ENCODE measurements at places on chromosomes 1 and 21.

- DNase-seq = peak; percentile 61
Measured at GRCh38 chr21:17513214-17514123, 626 bp downstream of the CXADR start.

- DNase-seq = peak; percentile 33
Measured at GRCh38 chr1:244653439-244654107, 647 bp downstream of the DESI2 start.

GRCh38 chr1:245154429-245155271, at the start of gene KIF26B:
TSS of gene KIF26B (plus strand) at chr1:245154985. CDS start at chr1:245155425, 440 bp downstream.
- peak; percentile 78 for DNase-seq

DNA sequence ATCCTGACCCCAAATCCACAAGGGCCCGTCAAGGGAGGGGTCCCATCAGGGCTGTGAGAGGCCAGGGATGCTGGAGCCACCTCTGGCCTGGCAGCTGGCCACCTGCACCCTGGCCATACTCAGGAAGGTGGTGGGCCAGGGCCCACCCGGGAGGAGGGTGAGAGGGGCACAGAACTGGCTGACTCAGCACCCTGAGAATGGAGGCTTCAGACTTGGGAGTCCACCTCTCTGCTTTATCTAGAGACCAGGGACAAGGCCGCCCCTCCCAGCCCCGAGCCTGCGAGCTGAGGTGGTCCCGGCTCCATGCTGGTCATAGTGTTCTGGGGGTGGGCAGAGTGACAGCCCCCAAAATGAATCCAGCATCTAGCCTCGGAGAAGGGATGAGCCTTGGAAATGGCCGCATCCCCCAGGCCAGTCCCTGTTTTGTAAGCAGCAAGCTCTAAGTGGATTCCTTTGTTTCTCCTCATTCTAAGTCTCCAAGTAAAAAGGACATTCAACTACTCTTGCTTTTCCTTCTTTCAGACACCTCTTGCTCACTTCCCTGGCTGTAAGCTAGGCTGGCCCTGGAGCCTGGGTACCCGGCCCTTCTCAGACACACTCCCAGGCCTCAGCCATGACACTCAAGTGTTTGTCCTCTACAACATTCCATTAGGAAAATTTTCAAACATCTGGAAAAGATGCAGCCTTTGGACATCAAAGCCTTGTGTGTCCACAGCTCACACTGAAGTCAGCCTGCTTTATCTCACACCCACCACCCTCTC, 12.3 kb downstream of the WNT3A start:
- DNase-seq = no peak

DNA sequence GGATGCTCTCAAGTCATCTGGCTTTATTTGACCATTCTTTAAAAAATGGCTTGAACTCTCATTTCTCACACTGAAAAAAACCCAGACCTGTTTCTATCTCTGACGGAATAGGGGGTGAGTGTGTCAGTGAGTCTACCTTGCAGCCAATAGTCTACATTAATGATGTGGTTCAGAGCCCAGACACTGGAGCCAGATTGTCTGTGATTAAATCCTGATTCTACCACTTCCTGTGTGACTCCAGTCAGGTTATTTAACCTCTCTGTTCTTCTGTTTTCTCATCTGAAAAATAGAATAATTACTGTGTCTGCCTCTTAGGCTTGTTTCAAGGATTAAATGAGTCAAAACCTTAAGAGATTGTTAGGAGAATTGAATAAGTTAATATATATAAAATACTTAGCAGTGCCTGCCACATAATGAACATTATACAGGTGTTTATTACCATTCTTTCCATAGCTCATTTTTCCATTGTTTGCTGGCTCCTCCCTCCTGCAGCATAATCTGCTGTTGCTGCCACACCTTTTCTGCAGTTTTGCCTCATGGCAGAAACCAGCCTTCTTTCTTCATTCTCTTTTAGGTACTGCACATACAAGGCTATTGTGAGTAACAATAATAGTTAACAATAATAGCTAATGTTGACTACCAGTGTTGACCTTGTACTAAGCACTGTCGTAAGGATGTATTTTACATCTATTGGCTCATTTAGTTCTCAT, 157.6 kb upstream of the IVNS1ABP start:
- no peak for DNase-seq

DNA sequence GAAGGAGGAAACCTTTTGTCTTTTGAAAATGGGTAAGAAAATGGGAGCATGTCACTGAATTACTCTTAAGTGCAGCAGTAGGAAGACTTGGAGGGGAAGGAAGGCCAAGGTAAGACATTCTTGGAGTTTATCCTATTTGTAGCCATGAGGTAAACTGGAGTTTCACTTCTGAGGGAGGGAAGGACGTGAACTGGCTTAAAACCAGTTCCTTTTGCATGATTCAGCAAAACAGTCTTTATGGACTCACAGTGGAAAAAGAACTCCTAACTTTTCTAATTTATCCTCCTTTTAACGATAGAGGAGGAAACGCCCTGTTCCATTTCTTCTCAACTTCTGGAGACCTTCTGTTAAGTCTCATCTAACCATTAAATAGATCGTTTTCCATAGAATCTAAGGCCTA, 2.5 kb downstream of the PRDX6 start:
- peak; percentile 56 for DNase-seq

DNA sequence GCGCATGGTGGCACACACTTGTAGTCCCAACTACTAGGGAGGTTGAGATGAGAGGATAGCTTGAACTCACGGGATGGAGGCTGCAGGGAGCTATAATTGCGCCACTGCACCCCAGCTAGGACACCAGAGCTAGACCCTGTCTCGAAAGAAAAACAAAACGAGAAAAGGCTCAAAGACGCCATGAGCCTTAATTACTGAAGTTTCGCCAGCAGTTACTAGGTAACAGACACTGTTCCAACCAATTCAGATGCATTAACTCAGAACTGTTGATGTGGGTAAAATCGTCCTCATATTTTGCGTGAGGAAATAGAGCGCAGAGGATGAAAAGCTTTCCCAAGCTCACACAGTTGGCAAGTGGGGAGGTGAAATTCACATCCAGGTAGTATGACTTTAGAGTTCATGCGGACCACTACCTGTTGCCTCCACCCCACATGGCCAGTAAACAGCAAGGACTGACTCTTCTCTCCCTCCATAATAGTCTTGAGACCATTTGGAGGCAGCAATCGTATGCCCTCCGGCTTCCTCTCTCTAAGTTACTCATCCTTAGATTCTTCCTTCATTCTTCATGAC, 40.1 kb downstream of the INAVA start:
- DNase-seq = no peak

DNA sequence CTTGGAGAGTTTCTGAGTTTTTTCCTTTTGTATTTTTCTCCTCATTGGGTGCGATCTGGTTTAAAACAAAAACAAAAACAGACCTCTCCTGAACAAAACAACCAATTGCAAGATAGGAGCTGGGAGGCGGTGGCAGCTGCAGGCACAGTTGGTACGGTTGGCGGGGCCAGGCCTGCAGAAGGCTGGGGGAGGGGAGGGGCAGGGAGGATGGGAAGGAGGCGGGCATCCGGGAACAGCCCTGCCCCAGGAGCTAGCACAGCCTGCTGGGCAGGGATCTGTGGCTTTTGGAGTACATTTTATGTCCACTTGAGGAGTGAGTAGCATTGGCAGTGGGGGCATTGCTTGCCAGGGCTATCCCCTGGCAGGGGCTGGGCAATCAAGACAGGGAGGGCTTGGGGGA, 5.2 kb downstream of the CAPN9 start:
- no peak for DNase-seq

DNA sequence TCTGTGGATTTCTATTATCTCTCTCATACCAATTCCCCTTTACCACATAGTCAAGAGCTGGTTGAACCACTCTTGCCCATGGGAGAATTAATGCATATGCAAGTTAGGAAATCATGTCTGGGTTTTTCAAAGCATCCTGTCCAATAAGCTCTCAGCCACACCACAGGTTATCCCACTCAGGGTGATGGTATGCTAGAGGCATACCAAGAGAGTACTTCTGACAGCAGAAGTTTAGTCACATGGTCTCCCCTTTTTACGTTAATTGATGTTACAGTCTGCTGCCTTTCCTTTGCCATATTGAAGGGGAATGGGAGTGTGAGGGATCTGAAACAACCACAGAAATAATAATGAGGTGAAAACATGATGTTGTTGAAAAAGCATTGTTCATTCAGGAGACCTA, 135.8 kb upstream of the PBX1 start:
- peak; percentile 5 for DNase-seq

GRCh38 chr1:213103377-213104306, 52.6 kb downstream of the RPS6KC1 start:
- no peak for DNase-seq

- DNase-seq = peak; percentile 15
Measured at GRCh38 chr1:89125240-89125912, 538 bp downstream of the GBP2 start.

DNA sequence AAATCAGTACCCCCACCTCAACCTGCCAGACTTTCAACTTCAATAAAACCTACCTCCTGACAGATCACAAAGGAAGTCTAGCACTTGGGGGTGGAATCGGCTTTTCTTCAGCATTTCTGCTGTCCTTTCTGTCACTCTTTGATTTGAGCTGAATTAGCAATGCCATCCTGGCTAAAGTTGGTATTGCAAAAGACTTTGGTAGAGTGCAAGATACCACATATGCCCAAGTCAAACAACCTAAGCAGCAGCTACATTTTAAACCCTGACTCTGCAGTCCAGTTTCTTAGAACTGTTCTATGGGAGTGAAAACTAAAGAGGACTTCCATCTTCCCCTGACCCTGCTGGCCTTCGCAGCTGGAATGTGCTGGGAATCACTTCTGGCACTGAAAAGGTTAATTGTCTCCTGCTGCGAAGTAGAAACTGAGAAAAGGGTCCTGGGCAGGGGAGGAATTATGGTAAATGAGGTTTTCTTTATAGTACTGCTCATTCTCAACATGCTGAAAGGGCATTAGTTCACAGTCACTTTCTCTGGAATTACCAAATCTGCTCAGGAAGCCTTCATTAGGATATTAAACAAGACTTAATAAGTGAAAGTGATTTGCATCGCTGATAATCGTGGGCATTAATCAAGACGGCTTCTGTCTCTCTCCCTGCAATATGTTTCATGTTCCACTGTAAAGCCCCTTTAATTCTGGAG, 126.2 kb upstream of the SMYD2 start:
- no peak for DNase-seq

- DNase-seq = no peak
Measured at GRCh38 chr1:1239614-1240347, 6.7 kb downstream of the C1QTNF12 start.

- peak; percentile 23 for DNase-seq
Measured at GRCh38 chr1:40530735-40531380, 579 bp upstream of the ZNF684 start.

GRCh38 chr1:11473491-11474034, 5.4 kb upstream of the DISP3 start:
- peak; percentile 12 for DNase-seq

- peak; percentile 65 for DNase-seq
Measured at GRCh38 chr1:29688471-29689365, 452.4 kb downstream of the PTPRU start.

GRCh38 chr1:109425391-109426280, 612 bp downstream of the PSMA5 start:
- peak; percentile 63 for DNase-seq

- no peak for DNase-seq
Measured at GRCh38 chr1:208182880-208183645, 61.1 kb downstream of the PLXNA2 start.

DNA sequence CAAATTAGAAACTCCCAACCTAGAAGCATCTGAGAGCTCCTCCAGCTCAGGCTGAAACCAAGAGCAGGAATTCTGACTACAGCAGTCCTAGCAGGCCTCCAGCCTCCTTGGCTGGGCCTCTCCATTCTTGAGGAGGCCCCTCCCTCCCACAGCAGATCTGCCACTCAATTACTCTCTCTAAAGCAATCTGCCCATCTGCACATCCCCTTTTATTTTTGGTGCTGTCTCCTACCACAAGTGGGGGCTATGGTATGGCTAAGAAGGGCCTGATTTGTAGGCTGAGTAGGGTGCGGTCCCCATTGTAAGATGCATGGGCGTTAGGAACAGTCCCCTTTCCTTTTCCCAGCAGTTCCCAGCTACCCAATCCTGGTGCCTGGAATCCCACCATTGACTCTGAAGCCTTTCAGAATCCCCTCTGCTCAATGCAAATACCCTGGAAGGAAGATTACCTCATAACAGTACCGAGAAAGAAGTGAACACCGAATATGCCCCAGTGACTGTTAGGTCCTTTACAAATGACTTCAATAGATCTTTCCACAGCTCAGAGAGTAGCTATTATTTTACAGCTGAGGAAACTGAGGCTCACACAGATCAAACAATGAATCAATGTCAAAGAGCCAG, 11.6 kb upstream of the TTC39A start:
- no peak for DNase-seq

GRCh38 chr1:208190784-208191183, 53.4 kb downstream of the PLXNA2 start:
- no peak for DNase-seq

- DNase-seq = peak; percentile 35
Measured at GRCh38 chr1:42013881-42014470, 95.3 kb upstream of the HIVEP3 start.

- DNase-seq = peak; percentile 15
Measured at GRCh38 chr1:204225841-204226735, 12.3 kb upstream of the GOLT1A start.

DNA sequence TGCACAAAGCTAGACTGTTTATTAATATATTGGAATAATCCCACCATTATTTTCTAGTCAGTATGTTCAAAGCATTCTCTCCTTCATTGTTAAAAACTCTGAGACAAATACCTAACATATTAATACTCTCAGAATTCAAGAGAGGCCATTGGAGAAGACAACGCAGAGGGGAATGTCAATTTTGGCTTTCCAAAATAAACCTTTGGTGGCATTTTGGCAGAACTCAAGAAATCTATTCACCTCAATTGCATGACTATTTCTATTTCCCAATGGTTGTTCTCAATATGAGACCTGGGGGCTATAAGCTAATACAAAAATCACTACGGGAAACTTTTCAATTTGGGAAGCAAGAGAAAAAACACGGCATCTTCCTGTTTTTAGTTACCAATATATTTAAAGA, 58.5 kb downstream of the RUSC1 start:
- no peak for DNase-seq

DNA sequence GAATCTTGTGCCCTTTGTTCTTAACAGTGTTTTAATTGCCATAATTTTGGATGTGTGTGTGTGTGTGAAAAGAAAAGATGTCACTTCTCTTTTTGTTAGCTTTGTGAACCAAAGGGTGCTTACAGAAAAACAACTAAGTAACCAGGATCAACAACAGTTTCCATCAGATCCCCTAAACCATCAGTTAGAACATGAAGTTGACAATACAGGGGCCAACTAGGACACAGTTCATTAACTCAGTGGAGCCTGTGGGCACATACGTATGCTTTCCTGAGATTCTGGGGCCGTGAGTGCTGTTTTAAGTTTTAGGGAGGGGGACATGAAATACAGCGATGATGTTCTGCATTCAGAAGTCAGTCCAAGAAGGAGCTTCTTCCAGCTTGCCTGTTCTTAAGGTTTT, 133.6 kb downstream of the TLR5 start:
- DNase-seq = no peak

DNA sequence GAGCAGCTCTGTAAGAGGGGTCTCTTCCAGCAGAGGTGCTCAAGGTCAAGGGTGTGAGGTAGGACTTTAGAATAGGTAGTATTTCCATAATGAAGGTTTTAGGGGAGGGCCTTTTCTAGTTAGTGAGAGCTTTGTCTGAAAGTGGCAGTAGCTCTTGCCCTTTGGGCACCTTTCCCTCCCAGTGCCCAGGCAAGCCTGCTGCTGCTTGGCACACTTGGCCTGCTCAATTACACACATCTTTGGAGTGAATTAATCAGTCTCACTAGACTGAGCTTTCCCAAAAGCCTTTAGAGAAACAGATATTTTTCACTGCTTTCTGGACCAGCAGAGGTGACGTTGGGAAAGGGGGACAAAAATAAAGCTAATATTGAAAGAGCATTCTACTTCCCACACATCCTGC, 48.0 kb downstream of the MAB21L3 start:
- DNase-seq = no peak

GRCh38 chr1:194295685-194296084, 1109.3 kb upstream of the B3GALT2 start:
- peak; percentile 73 for DNase-seq

Measured in choroid plexus epithelial cell (primary cell).